ENCODE measurements at places on chromosomes 2 and 18.

- DNase-seq = no peak
Measured at GRCh38 chr2:200761266-200761665, 50.4 kb upstream of the BZW1 start.

GRCh38 chr18:1522249-1522615 is 617.6 kb downstream of the ADCYAP1 start:
- no peak for DNase-seq

GRCh38 chr2:237726401-237726830 is 72.2 kb upstream of the RBM44 start:
- peak; percentile 92 for DNase-seq

DNA sequence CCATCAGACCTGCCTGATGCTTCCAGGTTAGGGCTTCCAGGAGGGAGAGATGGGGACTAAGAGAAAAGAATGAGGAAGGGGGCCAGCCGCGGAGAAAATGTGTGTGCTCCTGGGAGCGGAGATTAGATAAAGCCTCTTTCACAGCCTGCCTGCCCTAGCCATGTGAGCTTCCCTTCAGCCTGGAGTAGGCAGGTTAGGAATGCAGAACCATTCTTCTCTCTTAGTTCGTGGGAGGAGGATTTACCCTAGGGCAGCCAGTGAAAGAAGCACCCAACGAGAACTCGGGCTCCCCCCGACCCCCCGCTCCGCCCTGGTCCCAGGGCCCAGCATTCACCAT is 36.1 kb downstream of the POMC start:
- no peak for DNase-seq

- no peak for DNase-seq
Measured at GRCh38 chr2:3848776-3849175, 145.4 kb downstream of the DCDC2C start.

DNA sequence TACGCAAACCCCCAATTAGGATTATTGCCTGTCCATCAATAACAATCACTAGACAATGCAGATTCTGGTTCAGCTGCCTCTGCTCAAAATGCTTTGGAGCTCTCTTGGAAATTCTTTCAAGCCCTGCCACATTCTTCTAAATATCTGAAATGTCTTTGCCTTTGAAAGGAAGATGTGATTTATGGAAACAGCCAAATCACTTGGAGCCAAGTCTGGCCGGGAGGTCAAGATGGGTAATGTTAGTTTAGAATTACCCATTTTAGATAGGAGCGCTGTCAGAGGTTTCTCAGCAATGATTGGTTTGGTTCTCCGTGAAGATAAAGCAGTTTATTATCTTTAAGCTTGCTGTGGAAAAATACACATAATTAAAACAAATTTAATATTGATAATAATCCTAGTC is 306.7 kb downstream of the SETBP1 start:
- DNase-seq = no peak

Measured in NCI-H1105 (cell line).